Hypothalamus (tissue), 51 donors: ENCODE measurements at places on chromosomes 5 and 9.

DNA sequence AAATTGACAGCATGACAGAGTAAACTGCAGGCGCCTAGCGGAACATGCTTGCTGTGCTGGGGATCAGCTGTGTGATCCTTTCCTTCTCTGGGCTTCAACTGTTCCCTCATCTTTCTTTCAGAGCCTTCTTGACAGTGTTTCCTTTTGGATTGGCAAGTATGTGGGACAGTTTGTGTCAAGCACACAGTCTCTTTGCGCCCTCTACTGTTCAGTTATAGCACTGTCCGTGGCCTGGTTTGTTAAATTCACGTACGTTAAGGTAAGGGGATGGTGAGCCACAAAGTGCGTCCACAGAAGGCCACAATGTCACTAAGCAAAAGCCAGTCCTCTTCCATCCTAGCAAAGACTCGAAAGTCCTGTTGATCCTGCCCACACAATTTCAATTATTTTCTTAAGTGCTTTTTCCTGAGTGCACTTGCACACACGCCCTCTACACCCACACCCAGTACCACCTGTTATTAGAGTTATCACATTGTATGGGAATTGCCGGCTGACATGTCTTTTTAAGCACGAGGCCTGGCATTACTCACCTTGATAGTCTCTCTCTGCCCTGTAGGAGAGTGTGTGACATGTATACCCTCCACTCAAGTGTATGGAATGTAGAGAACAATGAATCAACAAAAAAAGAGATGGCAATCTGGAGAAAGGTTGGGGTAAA is 22.5 kb upstream of the PTPN3 start:
- peak; percentile 24 for DNase-seq

- no peak for DNase-seq
Observed at GRCh38 chr9:38394416-38394815, 1.9 kb downstream of the ALDH1B1 start.

- no peak for DNase-seq
Observed at GRCh38 chr5:69231281-69231680, 3.4 kb upstream of the CDK7 start.

- no peak for DNase-seq
Observed at GRCh38 chr9:87381050-87381711, 116.5 kb upstream of the DAPK1 start.

GRCh38 chr9:85859765-85860164 is 81.2 kb upstream of the NAA35 start:
- no peak for DNase-seq

- DNase-seq = no peak
Observed at GRCh38 chr5:110112348-110112747, 422.6 kb downstream of the MAN2A1 start.

- DNase-seq = no peak
Observed at GRCh38 chr5:141605523-141606277, 13.1 kb downstream of the DIAPH1 start.

DNA sequence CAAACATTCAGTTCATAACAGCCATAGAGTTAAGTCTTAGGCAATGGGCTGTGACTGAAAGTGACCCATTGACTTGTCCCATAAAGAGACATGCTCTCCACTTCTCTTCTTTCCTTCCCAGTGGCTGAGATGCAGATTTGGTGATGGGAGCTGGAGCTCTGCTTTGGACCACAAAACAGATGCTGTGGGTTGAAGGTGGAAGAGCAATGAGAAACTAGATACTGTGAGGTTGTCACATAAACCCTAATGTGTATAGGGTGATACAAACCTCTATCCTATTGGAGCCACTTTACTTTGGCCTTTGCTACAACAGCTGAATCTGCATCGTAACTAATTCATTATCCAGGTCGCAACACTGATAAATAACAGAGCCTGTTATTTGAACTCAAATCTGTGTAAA is 192.0 kb downstream of the TTC39B start:
- DNase-seq = no peak

- DNase-seq = no peak
Observed at GRCh38 chr9:117095081-117095480, 319.8 kb downstream of the ASTN2 start.

DNA sequence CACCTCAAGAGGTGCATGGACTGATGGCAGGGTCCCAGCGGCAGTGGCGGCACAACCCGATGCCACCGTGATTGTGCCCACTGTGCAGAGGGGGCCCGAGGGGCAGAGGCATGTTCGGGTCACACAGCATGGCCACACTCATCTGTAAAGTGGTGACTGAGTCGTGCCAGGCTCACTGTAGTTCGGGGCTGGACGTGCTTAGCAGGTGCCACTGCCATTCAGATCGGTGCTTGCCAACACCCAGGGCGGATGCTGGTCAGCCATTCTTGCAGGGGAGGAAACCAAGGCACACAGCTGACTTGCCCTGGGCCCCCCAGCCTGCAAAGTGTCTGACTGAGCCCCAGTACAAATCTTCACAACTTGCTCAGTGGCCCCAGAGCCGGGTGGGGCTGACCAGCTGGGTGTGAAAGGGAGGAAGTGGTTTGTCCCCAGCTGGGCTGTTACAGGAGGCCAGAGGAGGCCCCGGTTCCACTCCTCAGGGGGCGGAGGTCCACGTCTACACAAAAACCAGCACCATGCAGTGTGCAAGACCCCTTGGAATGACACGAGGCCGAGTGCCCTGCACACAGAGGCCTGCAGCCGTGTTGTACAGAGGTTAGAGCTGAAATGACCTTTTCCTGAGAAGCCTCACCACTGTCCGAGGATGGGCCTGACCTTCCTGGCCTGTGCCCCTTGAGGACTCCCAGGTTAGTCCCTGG is 17.9 kb downstream of the FGD3 start:
- DNase-seq = no peak

GRCh38 chr9:37433867-37434371 is 11.4 kb downstream of the GRHPR start:
- DNase-seq = peak; percentile 69

DNA sequence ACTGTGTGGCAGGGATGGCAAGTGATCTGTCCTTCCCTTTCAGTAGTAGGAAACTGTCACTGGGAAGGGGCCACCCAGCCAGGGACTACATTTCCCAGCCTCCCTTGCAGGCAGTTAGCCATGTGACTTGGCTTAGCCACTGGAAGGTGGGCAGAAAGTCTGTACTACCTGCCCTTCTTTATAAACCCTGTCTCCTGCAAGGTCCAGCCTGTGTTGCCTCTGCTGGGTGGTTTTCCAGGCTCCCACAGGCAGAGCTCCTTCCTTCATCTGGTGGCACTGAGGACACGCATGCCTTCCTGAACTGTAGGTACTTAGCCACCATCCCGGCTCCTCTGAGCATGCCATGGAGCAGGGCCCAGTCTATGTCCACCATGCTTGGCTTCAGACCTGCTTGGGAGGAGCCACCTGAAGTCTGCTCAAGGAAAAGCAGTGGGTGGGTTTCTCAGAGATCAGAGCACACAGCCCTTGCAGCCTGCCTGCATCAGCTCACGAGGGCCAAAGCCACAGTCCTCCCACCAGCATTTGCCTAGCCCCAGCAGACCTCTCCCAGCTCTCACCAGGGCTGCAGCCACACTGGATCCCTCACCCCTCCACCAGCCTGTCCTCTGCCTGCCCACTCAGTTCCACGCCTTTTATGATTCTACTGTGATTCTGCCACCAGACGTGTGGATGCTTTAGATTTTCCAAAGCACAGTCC is 16.7 kb upstream of the SLC25A51 start:
- DNase-seq = no peak

DNA sequence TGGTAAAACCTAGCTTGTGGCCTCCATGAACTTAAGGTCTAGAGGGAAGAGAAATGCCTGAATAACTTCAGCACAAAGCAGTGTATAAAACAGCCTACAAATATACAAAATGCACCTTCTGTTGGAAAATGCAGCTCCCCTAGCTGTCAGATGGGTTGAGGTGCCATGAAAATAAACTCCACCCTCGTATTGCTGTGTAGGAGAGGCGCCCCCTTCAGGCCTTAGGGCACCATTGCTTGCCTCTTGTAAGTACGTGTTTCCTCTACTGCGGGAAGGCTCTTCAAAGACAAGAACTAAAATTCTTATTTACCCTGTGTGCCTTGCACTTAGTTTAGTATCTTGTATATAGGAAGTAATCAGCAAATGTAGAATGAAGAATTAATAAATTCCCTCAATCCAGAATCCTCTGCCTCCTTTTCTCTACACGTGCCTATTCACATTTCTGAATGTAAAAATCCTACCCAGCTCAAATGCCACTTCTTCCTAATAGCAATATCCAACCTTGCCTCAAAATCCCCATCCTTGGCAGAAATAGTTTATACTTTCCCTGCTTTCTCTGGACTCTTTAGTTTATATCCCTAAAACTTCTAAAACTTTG is 393.7 kb upstream of the PDE4D start:
- peak; percentile 3 for DNase-seq
